Thoracic aorta (tissue), 2 donors: ENCODE measurements at places on chromosomes 4 and X. TPM values are rescaled to one million over a fixed set of nuclear protein-coding genes. Genes with fewer than 3 reads are reported as not detected.

Gene CDKN2AIP
- 20.5 TPM for total RNA-seq

Gene GAGE2A
- total RNA-seq: not detected

Gene SNCA
- 14.3 TPM for total RNA-seq

Gene SLC7A11
- 2.6 TPM for total RNA-seq

Gene TMPRSS11B
- not detected for total RNA-seq

Gene P2RY4
- total RNA-seq: 3.9 TPM

Gene DSPP
- total RNA-seq: not detected

Gene COQ2
- 3.4 TPM for total RNA-seq

Gene SH3D19
- 143 TPM for total RNA-seq

Gene ADH1C
- total RNA-seq: 5.4 TPM

Gene CLGN
- 0.21 TPM for total RNA-seq

Gene F8A3
- 34.4 TPM for total RNA-seq

Gene MSX1
- total RNA-seq: 11.0 TPM

Gene LEF1
- total RNA-seq: 0.54 TPM

Gene YY2
- total RNA-seq: 4.2 TPM

Gene NEUROG2
- total RNA-seq: not detected

Gene NSUN7
- total RNA-seq: 21.8 TPM

Gene EDNRA
- total RNA-seq: 10.8 TPM

Gene ADH7
- not detected for total RNA-seq

Gene EDA2R
- total RNA-seq: 8.5 TPM

Gene SCD5
- 18.5 TPM for total RNA-seq

Gene SLC10A4
- 0.27 TPM for total RNA-seq

Gene DMRTC1
- total RNA-seq: not detected

Gene CENPC
- total RNA-seq: 25.3 TPM

Gene PNMA5
- total RNA-seq: not detected

Gene RBM47
- total RNA-seq: 56.7 TPM

Gene VSIG4
- 154 TPM for total RNA-seq

Gene MGAT4D
- not detected for total RNA-seq

Gene TMPRSS11A
- total RNA-seq: not detected

Gene SULT1B1
- 0.41 TPM for total RNA-seq

Gene AVPR2
- total RNA-seq: not detected

Gene GUF1
- total RNA-seq: 8.5 TPM

Gene ADGRA3
- 43.6 TPM for total RNA-seq

Gene STATH
- not detected for total RNA-seq

Gene UVSSA
- total RNA-seq: 23.3 TPM

Gene NMU
- not detected for total RNA-seq

Gene TLR10
- total RNA-seq: 0.81 TPM

Gene PCSK1N
- 3.0 TPM for total RNA-seq

Gene FAM9C
- total RNA-seq: not detected

Gene MPP1
- 49.5 TPM for total RNA-seq

Gene PLAC1
- not detected for total RNA-seq

Gene YIPF7
- total RNA-seq: not detected
